ENCODE measurements at places on chromosomes 5 and 9.

DNA sequence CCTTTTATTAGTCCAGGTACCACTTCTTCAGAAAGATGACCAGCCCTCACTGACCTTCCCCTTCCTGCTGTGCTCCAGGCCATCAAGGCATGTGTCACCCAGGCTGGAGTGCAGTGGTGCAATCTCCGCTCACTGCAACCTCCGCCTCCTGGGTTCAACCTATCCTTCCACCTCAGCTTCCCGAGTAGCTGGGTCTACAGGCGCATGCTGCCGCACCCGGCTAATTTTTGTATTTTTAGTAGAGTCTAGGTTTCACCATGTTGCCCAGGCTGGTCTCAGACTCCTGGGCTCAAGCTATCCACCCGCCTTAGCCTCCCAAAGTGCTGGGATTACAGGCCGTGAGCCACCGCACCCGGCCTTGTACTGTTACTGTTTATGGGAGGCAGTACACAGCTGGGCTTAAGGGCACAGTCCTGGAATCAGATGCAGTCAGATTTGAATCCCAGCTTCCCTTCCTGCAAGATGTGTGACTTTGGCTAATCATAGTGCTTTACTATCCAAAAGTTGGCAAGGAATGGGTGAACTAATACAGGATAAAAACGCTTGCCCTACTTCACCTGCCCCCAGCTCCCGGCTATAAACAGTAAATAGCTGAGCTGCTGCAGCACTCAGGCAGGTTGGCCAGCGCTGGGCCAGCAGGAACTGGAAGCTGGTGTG is 483 bp upstream of the EIF4EBP3 start:
- no peak for DNase-seq

DNA sequence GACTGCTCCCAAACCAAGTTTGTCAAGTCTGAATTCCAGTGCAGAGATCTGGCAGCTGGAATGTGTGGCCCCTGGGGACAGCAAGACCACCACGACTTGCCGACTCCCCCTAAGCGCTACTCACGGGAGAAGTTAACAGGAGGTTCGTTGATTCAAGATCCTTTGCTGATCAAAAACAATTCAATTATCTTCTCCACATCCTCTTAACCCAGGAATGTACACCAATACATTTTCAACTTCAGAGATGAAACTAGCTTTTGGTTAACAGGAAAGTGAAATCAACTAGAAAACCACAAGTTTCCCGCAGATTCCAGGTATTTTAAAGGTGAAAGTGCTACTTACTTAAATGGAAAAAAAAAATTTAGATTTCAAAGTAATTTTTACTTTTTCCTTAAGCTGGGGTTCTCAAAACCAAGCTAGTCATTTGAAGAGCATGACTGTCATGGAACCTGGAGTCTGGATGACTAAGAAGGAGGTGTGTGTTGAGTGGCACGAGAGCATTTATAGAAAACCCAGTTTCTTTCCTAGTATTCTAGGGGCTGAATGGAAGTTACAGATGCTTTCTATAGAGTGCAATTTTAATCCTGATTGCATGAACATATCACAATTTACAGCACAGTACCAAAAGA is 257.5 kb upstream of the PANK3 start:
- no peak for DNase-seq

DNA sequence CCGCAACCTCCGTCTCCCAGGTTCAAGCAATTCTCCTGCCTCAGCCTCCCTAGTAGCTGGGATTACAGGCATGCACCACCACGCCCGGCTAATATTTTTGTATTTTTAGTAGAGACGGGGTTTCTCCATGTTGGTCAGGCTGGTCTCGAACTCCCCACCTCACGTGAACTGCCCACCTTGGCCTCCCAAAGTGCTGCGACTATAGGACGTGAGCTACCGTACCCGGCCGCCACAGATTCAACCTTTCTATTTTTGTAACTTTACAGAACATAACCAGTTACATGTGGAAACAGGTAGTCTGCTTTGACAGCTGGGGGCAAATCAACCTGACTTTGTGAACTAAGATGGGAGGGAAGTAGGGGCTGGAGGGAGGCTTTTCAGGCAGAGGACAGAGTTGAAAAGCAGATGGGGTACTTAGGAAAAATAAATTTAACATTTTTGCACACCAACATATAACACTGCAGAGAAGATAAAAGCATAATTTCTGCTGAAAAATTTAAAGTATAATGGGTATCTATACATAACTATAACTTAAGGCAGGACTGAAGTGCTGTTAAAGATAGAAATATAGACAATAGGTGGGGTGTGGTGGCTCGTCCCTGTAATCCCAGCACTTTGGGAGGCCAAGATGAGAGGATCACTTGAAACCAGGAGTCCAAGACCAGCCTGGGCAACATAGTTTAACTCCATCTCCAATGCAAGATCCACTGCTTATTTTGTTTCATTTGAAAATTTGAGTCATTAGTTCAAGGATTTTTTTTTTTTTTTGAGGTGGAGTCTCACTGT is 5.1 kb downstream of the RPL37 start:
- DNase-seq, result no peak

GRCh38 chr5:132220491-132220890 is 7.2 kb downstream of the P4HA2 start:
- DNase-seq, result no peak

- no peak for DNase-seq
These were observed 75.7 kb downstream of the PBX3 start for GRCh38 chr9:125822902-125823301.

DNA sequence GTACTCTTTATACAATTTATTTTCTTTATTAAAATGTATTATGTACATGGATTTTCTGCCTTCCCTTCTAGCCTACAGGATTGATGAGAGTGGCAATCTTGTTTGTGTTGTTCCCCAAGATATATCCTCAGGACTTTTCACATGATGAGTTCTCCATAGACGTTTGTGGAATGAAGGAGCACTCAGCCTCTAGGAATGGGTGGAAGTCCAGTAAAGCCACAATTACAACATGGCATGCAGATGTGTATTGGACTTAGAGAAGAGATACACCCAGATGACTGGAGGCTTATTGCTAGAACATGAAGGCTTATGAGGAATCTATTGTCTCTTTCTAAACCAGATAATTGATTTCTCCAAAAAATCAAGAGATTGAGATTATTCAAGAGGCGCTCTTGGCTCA is 8.2 kb upstream of the DOCK2 start:
- peak; percentile 85 for DNase-seq

GRCh38 chr9:5191985-5192384 is 6.5 kb upstream of the INSL6 start:
- DNase-seq, result no peak

GRCh38 chr5:6195711-6196358 is 182.5 kb downstream of the MED10 start:
- DNase-seq, result no peak

DNA sequence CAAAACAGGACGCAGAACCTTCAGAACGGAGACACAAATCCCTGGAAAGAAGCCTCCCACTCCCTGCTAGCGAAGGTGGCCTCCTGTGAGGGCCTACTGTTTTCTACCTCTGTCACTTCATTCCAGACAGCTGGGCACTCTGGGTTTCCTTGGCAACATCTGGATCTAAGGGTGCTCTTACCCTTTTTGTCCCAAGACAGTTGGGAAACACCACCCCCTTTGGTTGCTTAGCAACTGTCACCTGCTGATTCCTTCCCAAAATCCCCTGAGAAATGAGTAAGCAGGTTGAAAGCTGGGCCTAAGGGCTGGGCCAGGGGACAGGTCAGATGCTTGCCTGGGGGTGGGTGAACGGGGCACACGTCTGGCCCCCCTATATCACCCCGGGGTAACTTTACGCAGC is 29.4 kb downstream of the NANS start:
- DNase-seq, result no peak

DNA sequence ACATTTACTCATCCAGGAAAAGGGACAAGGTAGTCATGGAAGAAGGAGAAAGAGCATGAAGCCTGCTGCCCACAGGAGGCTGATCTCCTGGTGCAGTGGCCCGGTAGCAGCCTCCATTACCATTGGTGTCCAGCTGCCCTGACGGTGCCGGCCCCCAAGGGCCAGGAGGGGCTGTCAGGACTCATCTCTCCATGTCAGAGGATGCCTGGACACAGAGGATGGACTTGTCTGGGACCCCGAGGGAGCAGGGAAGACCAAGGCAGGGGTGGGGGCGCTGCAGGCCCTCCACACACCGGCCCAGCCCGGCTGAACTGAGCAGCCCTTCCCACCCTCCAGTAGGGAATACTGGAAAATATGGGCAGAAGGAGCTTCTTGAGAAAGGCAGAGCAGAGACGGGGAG is 52.2 kb downstream of the IRX2 start:
- no peak for DNase-seq

GRCh38 chr9:69385581-69386033 is 60.6 kb downstream of the ENTREP1 start:
- DNase-seq, result no peak

DNA sequence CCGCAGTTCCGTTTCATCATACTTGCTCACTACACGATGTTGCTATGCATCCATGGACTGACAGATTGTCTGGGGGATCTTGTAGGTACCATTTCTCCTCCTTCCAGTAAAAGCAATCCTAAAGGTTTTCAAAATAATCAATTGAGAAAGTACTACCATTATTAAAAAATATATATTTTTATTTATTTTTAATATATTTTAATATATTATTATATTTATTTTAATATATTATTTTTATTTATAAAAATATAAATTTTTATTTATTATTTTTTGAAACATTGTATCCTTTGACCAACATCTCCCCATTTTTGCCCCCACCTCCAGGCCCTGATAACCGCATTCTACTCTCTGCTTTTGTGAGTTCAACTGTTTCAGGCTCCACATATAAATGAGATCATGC is 237.6 kb upstream of the IRX4 start:
- DNase-seq, result no peak

GRCh38 chr9:265209-265870 is 50.7 kb downstream of the DOCK8 start:
- DNase-seq, result no peak

- no peak for DNase-seq
These were observed 539.6 kb upstream of the CLINT1 start for GRCh38 chr5:158398360-158399201.

GRCh38 chr5:50964746-50965653 is 298.6 kb downstream of the PARP8 start:
- no peak for DNase-seq

DNA sequence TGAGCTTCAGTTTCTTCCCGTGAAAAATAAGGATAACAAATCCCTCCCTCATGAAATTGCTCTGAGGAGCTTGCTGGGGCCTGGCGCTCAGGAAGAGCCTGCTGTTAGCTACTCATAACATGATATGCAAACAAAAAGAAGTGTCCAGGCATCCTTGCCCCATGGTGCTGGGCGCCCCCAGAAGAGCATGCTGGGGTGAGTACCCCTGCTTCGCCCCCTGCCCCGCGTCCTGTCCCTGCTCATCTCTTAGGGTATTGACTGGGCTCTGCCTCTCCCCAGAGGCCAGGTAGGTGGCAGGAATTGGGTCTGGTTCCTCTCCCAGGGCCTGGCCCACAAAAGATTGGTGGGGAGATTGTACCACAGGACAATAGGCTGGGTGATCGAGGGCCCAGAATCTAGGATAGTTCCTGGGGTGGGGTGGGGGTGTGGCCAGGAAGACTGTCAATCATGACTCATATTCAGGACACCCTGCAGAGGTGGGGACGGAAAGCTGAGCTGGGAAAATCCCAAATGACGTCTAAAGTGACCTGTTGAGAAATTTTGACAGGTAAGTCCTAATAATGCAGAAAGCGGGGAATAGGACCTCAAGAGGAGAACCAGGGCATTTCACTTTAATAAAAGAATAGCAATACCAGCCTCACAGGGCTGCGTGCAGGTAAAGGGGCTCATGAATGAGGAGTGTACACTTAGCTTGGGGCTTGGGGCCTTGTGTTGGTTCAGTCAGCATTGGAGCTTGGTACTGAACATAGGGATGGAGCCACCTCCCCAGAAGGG is 8.9 kb downstream of the PITX1 start:
- DNase-seq, result no peak

- no peak for DNase-seq
These were observed 37.2 kb upstream of the UBAP2 start for GRCh38 chr9:34085581-34086500.

DNA sequence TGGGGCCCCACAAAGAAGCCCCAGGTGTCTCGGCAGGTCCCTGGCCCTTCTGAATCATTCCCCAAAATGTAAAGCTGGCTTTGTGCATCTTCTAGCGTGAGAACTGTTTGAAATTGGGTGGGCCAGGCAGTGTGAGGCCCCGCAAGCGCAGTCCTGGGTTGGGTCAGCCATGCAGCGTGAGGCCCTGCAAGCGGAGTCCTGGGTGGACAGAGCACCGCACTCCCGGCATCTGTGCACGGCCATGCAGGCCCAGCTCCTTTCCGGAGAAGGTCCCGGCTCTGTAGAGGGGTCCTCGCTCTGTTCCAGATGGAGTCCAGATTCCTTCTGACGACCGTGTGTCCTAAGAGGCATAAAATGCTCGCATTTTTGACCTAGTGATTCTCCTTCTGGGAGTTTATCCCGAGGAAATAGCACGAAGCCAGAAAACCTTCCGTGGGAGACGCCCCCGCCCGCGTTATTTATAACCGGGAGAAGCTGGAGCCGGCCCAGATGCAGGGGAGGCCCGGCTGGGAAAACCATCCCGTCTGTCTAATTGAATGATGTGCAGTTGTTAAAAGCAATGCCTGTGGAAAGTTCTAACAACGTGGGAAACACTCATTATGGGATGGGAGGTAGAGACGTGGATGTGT is 19.4 kb upstream of the NOTCH1 start:
- no peak for DNase-seq

- peak; percentile 50 for DNase-seq
These were observed 49.1 kb upstream of the EXOC3 start for GRCh38 chr5:393846-394275.

DNA sequence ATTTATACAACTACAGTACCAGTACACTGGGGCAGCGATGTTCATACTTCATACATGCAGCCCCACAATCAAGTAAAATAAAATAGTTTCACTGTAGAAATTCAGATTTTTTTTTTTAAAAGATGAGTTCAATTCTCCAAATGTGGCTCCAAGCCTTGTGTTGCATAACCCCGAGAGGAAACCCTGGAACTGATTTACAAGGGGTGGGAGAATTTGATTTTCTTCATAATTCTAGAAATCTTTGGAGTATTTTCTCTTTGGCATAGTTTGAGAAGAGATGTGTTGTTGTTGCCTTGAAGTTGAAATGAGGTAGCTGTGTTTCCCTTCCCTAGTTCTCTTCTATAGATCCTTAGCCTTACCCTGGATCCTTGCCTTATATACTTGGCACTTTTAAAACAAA is 3.1 kb downstream of the RHOBTB3 start:
- no peak for DNase-seq

DNA sequence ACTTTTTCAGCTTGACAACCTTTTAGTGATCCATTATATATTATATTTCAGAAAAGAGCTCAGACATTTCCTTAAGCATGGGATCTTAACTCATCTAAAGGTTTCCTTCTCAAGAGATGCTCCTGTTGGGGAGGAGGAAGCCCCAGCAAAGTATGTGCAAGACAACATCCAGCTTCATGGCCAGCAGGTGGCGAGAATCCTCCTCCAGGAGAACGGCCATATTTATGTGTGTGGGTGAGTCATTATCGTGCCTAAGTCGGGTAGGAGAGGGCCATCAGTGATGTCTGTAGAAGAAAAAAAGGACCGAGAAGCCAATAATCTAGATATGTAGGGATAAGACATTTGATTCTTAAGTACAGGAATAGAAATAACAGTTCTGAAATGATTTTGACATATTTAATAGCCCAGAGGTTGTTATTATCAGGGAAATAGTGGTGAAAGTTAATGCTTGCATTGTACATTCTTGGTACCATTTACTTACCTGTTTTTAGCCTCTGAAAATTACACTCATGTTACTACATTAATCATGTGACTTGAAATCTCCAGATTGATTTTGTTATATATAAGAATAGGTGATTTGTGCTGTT is 28.2 kb downstream of the MTRR start:
- peak; percentile 72 for DNase-seq

GRCh38 chr9:15936306-15936921 is 383.6 kb downstream of the CCDC171 start:
- DNase-seq, result peak; percentile 61

Measured in EL (cell line).